ENCODE measurements at places on chromosomes 11 and 22.

- no peak for DNase-seq
Measured at GRCh38 chr11:113474362-113475159, 637 bp downstream of the DRD2 start.

DNA sequence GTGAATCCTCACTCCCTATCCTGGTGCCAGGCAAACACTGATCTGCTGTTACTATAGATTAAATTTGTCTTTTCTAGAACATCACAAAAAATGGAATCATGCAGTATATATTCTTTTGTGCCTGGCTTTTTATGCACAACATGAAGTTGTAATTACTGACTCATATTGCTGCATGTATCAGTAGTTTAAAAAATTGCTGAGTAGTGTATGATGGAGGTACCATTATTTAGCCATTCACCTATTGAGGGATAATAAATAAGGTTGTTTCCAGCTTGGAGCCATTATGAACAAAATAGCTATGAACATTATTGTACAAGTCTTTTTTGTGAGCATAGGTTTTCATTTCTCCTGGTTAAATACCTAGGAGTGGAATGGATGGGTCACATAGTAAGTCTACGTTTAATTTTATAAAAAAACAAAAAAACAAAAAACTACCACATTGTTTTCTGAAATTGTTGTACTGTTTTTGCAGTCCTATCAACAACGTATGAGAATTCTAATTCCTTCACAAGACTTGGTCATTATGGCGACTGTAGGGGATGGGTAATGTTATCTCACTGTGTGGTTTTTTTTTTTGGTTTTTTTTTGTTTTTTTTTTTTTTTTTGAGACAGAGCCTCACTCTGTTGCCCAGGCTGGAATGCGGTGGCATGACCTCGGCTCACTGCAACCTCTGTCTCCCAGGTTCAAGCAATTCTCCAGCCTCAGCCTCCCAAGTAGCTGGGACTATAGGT is 111.6 kb downstream of the USP35 start:
- DNase-seq, result no peak

- DNase-seq, result no peak
Measured at GRCh38 chr11:117866526-117866925, 9.9 kb downstream of the FXYD6 start.

- DNase-seq, result no peak
Measured at GRCh38 chr11:64834723-64835615, 9.5 kb downstream of the CDC42BPG start.

- DNase-seq, result no peak
Measured at GRCh38 chr22:30027791-30028190, 52.5 kb upstream of the HORMAD2 start.

Data from NCI-H510A (cell line).